Astrocyte of the spinal cord (primary cell): ENCODE measurements at places on chromosomes 7 and 10.

GRCh38 chr10:99451499-99451788, 21.0 kb upstream of the GOT1 start:
- no peak for DNase-seq

- DNase-seq, result peak; percentile 2
Observed at GRCh38 chr7:9945131-9945530, 1028.5 kb upstream of the PHF14 start.

GRCh38 chr10:132420981-132421846, 24.2 kb downstream of the PWWP2B start:
- DNase-seq, result no peak

DNA sequence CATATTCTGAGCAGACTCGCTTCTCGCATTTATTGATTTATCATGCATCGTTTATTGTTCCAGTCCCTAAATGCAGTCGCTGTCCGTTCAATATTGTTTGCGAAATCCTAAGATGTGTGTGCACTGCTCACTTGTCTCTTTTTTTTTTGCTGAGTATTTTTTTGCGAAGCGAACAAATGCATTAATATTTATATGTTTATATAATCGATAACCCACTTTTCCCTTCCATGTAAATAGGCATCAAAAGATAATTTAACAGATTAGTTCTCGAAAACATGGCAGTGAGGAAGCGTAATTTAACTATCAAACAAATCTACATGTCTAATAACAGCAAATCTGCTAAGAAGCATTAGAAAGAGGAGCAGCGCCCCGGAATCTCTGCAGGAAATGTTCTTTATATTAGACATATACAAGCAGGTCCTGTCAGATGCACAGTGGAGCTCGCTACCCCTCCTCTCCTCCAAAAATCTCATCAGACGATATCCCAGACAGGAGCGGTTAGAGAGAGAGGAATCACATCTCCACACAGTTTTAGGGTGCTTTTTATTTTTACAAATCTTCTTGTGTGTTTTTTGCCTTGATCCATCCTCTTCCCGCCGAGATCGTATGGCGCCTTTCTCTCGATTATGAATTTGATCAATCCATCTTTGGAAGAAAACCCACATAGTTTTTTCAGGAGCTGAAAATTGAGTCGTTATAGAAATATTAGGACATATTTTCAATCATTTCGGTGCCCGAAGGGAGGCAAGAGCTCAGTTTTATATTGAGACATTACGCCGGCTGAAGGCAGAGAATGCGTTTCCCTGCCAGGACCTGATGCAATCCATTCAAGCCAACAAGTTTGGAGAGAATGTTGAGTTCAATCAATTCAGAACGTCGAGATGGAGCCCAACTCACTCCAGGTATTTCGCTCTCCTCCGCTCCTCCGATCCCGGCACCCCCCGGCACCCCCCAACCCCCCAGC, at the start of gene ARID5B:
TSS of gene ARID5B (plus strand) at position 871 of the 964 bp plus-strand sequence. CDS start at position 882, 11 bp downstream.
- DNase-seq, result peak; percentile 75

DNA sequence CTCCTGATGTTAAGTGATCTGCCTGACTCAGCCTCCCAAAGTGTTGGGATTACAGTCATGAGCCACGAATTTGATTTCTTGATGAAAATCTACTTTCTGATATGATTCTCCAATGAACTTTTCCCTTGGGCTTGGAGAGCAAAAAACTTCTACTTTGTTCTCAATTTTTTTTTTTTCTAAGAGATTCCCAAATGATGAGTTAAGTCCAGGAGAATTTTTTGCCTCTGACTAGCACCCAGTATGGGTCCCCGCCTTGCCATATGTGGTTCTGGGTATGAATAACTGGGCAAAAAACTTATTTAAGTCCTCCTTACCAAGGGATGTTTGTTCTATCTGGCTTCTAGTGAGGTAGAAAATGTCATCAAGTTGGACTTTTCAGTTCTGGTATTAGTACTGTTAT, 147.9 kb upstream of the LYZL1 start:
- peak; percentile 95 for DNase-seq

GRCh38 chr10:104351061-104351702, 2.5 kb upstream of the CFAP58 start:
- peak; percentile 58 for DNase-seq
